Ovary (tissue), 10 donors: ENCODE measurements at places on chromosomes 7 and 10. TPM values are rescaled to one million over a fixed set of nuclear protein-coding genes. Genes with fewer than 3 reads are reported as not detected.

Gene HTR5A
- total RNA-seq = not detected

Gene OLAH
- total RNA-seq = 0.48 TPM

Gene SEMA3E
- total RNA-seq = not detected

DNA sequence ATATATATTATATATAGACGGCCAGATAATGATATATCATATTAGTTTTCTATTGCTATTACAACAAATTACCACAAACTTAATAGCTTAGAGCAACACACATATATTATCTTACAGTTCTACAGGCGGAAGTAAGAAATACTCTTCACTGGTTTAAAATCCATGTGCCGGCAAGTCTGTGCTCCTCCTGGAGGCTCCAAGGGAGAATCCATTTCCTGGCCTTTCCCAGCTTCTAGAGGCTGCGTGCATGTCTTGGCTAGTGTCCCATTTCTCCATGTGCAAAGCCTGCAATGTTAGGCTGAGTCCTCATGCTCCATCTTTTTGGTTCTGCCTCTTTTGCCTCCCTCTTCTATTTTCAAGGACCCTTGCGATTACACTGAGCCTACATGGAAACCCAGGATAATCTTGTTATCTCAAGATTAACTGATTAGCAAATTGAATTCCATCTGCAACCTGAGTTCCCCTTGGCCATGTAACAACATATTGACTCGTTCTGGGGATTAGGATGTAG is 23.9 kb upstream of the PNLIPRP3 start:
- no peaks in the 10 kb centered on the region for H3K36me3 ChIP-seq
- DNase-seq = no peak
- no peaks in the 10 kb centered on the region for H3K27me3 ChIP-seq
- H3K27ac ChIP-seq = no peak overlapping the region
- no peaks in the 10 kb centered on the region for H3K4me1 ChIP-seq

DNA sequence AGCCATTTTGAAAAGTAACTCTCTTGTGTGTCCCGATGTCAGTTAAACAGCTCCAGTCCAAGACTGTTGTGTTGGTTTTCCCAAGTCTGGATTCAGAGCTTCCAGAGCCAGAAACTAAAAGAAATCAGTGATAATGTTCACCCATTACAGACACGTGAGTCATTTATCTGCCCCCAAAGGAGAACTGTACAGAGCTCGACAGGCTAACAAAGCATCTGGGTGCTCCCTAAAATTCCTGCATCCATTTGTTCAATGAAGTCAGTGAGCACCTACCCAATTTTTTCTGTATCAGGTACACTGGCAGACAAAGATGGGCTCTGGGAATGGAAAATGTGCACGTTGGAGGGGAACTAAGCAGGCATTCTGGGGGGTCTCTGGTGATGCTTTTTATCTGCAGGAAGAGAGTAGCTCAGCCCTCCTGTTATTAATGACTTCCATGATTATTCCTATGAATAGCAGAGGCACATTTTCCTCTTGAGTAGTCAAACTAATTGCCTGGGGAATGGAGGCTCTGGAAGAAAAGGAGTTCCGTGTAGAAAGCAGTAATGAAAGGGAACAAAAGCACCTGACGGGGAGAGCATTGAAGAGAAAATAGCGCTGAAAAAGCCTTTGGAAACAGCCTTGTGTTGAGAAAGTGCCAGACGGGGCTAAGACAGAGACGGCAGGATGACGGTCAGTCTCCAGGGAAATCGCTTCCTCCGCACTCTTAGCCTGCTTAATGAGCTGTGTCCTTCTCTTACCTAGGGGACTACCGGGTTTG is 75.3 kb downstream of the GAD2 start:
- no peaks in the 10 kb centered on the region for H3K4me1 ChIP-seq
- no peak overlapping the region for H3K27ac ChIP-seq
- H3K27me3 ChIP-seq = no peaks in the 10 kb centered on the region
- no peaks in the 10 kb centered on the region for H3K36me3 ChIP-seq
- DNase-seq = no peak

GRCh38 chr10:90451283-90451682 is 406.6 kb downstream of the HTR7 start:
- H3K36me3 ChIP-seq = no peaks in the 10 kb centered on the region
- H3K4me3 ChIP-seq = no peak overlapping the region
- H3K27me3 ChIP-seq = no peaks in the 10 kb centered on the region
- no peaks in the 10 kb centered on the region for H3K4me1 ChIP-seq
- DNase-seq = no peak

DNA sequence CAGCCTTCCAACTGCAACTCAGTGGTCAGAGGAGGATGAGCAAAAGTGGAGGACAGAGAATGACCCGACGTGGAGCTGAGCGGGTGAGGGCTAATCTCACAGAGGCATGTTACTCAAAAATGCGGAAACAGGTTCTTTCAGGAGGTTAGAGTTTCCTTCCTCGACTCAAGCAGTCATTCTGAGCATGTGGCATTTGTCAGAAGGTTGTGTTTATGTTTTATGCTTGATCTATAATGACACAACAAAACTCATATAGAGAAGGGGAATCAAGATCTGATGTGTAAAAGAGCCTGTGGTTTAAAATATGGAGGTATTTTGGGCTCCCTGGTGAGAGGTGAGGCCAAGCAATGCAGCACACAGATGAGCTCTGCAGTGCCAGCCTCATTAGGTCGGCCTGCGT is 311.4 kb downstream of the ADARB2 start:
- no peak for DNase-seq
- no peaks in the 10 kb centered on the region for H3K36me3 ChIP-seq
- H3K27ac ChIP-seq = no peak overlapping the region
- no peaks in the 10 kb centered on the region for H3K27me3 ChIP-seq
- H3K4me3 ChIP-seq = no peak overlapping the region
- no peaks in the 10 kb centered on the region for H3K4me1 ChIP-seq
